ENCODE measurements at places on chromosomes 5 and 9.

DNA sequence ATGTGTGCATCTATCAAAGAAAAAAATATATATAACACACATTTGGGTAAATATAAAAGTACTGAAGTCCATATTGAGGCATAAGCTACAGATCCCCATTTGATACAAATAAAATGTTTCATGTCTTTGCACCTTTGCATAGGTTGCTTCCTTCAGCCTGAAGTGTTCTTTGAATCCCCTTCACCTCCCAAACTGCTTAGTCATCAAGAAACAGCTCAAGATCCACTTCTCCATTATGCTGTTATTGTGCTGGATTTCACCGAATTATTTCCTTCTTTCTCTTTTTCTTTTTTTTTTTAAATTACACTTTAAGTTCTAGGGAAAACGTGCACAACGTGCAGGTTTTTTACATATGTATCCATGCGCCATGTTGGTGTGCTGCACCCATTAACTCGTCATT lies 419.1 kb downstream of the ENC1 start:
- DNase-seq, result peak; percentile 3

DNA sequence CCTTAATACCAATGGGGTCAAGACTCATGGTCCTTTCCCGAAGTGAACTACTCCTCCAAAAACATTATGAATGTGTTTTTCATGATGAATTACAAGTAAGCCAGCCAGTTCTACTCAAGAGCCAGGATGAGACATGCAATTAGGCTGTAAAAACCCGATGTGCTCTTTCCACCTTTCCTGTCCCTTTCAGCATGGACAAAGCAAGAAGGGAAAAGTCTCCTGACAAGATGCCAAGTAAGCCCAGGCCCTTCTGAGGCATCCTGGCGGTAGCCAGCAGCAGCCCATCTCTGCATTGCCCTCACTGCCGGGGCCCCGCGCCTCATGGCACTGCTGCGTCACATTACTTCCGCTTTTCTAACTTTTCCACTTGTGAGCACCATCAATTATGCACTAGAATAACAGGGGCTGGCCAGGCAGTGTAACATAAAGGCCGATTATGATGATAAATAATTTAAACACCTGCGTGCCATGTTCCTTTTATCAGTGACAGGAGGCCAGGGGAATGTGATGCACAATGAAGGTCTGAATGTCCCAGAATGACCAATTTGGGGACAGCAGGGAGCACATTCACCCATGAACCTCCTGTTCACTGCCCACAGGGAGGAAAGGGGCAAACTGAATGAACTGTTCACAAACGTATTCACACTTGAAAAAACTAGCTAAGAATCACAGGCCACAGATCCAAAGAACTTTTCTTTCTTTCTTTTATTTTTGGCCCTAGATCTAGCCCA lies 37.4 kb downstream of the EFNA5 start:
- DNase-seq, result no peak

- DNase-seq, result no peak
Measured at GRCh38 chr9:107489144-107489673, 360 bp downstream of the KLF4 start.

DNA sequence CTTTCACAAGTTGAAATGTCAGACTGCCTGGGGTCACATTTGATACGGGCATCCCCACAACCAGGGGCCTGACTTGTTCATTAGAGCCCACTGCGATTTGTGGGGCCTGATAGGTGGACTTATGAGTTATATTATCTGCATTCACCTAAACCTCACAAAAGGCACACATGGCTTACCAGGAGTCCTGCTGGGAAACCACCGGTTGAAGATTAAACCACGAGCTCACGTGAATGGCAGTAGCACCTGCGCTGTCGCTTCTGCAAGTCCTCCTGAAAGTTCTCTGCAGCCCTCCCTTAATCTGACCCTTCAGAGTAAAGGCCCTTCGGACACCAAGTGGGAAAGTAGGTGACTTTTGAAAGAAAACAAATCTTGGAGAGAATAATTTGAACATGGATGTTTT lies 68.9 kb downstream of the PPIC start:
- DNase-seq, result no peak

DNA sequence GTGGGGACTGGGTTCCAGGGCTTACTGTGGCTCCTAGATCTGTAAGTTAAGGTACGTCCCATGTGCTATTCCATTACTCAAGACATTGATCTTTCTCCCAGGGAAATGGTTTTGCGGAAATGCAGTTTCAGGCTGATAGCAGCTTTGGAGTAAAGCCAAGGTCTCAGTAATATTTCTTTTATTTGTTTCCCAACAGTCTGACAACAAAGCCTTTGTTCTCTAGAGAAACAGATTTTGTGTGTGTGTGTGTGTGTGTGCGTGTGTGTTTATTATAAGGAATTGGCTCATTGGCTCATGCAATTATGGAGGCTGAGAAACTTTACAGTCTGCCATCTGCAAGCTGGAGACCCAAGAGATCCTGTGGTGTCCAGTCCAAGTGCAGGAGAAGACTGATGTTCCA lies 12.1 kb upstream of the POC5 start:
- no peak for DNase-seq

DNA sequence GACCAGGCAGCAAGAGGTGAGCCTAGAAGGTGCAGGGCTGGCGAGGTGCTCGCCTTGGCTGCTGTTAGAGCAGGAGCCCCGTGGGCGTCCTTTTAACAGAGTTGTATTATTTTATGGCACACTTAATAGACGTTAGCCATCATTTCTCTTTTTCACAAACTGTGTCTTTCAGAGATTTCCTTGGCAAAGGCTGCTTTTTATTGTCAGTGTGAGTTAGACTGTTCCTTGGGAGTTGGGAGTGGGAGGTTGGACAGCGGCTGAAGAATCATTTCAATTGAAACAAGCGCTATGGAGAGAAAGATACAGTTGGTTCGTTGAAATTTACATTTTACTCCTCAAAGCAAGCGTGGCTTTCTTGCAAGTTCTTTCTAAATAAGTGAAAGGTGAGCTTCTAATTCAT lies 133.2 kb downstream of the TRIO start:
- no peak for DNase-seq
